ENCODE measurements at places on chromosomes 3 and 15.

- DNase-seq, result no peak
Measured at GRCh38 chr15:82106679-82107078, 60.9 kb upstream of the MEX3B start.

DNA sequence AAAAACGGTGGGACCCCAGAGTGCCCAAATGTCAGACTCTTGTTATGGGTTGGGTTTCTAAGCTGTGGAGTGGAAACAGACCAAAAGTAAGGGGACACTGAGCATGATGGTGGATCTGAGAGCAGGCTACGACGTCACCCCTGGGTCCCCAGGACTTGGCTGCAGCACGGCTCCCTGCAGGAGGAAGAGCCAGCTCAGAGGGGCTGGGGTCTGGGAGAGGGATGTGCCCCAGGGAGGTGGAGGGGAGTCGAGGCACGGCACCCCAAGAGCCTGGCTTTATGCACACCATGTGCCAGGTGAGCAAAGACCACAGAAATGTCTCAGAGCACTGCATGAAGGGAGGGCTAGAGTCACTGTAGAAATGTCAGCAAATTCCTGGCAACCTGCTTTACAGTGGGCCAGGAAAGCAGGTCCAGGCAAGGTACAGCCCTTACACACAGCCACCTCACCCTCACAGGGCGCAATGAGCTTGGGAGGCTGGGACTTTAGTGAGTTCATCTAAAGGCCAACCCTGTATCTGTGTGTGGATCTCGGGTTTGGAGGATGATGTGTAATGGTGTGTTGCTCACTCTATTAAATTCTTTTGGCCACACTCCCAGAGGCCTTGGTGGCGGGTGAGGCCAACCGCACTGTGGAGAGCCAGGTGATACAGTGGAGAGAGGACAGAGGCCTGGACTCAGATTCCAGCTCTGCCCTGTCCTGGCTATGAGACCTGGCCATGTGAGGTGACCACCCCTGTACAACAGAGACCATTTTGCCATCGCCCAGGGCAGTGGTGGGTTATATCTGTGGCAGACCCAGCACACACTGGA, 14.1 kb downstream of the CTSH start:
- DNase-seq, result no peak

DNA sequence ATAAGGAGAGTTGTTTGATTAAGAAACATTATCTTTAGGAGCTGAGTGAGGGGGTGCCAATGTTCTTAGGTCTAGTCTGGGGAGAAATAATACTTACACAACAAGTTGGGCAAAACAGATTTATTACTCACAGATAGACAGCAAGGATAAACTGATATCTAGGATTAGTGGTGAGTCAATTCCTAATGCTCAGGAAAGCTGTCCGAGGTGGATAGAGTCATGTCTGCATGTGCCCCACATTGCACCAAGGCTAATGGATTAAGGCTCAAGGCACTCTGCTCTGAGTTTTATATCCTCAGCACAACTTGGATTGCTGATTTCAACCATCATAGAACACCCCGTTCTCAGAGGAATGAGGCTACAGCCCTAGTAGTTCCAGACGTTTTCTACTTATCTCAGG, 1042.3 kb downstream of the OTOL1 start:
- no peak for DNase-seq

- no peak for DNase-seq
Measured at GRCh38 chr3:134696155-134696554, 45.3 kb upstream of the KY start.

DNA sequence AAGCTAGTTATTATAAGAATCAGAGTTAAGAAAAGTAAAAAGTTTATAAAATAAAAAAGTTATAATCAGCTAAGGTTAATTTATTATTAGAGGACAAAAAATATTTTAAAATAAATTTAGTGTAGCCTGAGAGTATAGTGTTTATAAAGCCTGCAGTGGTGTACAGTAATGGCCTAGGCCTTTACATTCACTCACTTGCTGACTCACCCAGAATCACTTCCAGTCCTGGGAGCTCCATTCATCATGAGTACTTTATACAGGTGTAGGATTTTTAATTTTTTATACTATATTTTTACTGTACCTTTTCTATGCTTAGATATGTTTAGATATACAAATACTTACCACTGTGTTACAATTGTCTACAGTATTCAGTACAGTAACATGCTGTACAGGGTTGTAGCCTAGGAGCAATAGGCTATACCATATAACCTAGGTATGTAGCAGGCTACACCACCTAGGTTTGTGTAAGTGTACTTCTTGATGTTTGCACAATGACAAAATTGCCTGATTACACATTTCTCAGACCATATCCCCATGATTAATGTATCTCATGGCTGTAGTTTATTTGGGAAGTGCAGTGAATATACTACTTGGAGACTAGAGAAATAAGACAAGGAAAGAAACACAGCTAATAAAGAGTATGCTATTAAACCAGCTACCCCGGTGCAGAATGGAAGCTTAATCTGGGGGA, 101.9 kb upstream of the GALNT15 start:
- no peak for DNase-seq

DNA sequence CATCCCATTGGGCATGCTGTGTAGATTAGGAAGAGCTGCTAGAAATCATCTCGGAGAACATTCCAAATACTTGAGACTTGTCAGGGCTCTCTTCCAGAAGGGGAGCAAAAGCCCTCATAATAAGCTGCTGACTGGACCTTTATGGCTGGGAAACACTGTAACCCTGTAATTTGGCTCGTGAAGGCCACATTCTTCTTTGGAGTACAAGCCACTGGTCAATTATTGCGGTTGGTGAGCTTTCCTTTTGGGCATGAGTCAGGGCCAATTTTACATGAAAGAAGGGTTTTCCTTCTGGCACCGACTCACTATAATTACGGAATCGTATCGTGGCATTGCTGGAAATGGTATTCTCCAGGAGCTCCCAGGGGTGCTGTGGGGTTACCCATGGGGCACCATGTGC, 434.5 kb upstream of the RGMA start:
- no peak for DNase-seq

GRCh38 chr3:75896265-75896664, 110.9 kb upstream of the ZNF717 start:
- no peak for DNase-seq

DNA sequence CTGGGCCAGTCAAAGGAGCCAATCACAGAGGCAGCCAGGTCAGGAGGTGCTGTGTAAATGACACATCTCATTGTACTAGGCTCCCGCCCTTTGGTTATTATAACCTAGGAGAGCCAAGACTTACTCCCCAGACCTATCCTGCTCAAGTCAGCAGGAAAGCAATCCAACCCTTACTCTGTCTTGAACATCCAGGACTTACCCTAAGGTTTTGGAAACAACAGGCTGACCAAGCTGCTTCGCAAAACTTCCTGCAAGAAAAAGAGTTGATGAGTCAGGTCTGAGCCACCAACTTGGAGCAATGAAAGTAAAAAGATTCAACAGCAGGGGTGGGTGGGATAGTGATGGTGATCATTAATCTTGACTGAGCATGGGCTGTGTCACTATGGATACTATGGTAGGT, 144.4 kb downstream of the MYLK start:
- no peak for DNase-seq

DNA sequence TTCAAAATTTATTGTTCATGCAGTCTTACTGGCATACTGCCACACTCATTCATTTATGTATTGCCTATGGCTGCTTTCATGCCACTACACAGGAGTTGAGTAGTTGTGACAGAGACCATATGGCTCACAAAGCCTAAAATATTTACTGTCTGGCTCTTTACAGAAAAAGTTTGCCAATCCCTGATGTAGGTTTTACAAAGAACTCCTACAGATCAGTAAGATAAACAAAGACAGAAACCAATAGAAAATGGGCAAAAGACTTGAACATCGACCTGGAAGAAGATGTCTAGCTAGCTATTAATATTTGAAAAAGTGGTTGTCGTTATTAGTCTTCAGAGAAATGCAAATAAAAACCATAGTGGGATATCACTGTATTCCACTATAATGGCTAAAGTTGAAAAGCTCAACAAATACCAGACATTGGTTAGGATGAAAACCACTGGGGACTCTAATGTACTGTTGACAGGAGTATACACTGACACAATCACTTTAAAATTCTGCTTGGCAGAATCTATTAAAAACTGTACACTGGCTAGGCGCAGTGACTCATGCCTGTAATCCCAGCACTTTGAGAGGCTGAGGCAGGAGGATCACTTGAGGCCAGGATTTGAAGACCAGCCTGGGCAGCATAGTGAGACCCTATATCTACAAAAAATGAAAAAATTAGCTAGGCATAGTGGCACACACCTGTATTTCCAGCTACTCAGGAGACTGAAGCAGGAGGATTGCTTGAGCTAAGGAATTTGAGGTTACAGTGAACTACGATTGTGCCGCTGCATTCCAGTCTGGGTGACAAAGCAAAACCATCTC, 87.7 kb downstream of the NEO1 start:
- no peak for DNase-seq

DNA sequence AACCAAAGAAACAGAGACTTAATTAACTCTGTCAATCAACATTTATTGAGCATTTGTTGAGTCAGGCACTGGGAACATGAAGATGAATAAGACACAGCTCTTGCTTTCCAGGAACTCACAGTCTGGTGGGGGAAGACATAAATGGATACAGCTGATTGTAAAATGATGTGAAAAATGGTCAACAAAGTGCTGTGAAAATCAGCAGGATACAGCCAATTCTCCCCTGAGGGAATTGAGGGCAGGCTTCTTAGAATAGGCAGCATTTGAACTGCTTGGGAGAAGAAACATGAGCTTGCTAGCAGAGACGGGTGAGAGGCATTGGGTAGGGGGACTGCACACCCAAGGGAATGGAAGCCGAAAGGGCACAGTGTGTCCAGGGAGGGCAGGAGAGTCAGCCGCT, 41.1 kb downstream of the MFSD1 start:
- DNase-seq, result no peak

DNA sequence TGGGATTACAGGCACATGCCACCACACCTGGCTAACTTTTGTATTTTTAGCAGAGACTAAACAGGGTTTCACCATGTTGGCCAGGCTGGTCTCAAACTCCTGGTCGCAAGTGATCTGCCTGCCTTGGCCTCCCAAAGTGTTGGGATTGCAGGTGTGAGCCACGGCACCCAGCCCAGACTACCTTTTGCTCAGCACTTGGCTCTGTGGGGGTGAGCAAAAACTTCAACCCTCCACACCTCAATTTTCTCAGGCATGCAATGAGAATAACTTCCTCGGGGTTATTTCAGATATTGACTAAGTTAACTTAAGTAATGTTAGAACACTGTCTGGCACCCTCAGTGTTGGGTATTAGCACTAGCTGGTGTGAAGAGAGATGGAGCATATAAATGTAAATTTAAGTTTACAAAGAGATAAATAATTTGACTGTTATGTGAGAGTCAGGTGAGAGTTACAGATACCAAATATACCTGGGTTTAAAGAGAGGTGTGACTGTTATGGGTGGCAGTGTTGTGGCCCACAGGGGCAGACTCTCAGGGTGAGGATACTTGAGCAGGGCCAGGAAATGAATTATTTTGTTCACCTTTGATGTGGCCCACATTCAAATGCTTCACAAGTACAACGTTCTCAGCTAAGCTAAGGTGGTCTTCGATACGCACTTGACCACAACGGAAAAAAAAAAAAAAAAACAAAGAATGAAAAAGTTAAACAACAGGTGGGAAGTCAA, 29.0 kb downstream of the CPOX start:
- DNase-seq, result no peak

DNA sequence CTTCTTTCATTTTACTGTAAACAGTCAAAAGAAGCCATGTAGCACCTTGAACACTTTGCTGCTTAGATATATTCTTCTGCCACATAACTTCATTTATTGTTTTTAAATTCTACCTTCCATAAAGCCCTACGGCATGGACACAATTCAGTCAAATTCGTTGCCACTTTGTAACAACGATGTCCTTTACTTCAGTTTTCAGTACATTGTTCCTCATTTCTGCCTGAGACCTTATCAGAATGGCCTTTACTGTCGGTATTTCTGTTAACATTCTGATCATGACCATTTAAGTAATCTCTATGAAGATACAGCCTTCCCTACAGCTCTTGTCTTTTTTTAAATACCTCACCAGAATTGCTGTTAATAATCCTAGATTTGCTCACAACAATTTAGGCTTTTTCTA, 466.9 kb downstream of the NAALADL2 start:
- DNase-seq, result no peak

GRCh38 chr3:183871541-183871940, 13.1 kb downstream of the PARL start:
- DNase-seq, result no peak

GRCh38 chr3:194312743-194313281, 38.3 kb downstream of the CPN2 start:
- DNase-seq, result no peak

- DNase-seq, result no peak
Measured at GRCh38 chr3:20652231-20652986, 466.4 kb upstream of the SGO1 start.

- DNase-seq, result no peak
Measured at GRCh38 chr3:195853036-195853435, 41.3 kb upstream of the MUC4 start.

DNA sequence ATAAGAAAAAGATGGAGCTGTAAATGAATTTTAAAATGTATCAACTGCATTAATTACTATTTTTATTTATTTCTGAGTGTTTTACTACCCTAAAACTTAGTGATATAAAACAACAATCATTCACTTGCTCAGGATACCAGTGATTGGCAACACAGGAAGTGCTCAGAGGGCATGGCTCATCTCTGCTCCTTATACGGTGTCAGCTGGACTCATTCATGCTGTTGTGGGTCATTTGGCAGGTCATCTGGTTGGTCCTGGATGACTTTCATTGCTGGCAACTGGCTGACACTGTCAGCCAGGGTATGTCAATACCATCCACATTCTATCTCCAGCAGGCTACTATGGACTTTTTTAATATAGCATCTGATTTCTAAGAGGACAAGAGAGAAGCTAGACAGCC, 689.6 kb upstream of the NECTIN3 start:
- no peak for DNase-seq

- DNase-seq, result no peak
Measured at GRCh38 chr15:78359041-78359808, 19.1 kb downstream of the CRABP1 start.

- no peak for DNase-seq
Measured at GRCh38 chr15:48627260-48627940, 18.1 kb downstream of the FBN1 start.

DNA sequence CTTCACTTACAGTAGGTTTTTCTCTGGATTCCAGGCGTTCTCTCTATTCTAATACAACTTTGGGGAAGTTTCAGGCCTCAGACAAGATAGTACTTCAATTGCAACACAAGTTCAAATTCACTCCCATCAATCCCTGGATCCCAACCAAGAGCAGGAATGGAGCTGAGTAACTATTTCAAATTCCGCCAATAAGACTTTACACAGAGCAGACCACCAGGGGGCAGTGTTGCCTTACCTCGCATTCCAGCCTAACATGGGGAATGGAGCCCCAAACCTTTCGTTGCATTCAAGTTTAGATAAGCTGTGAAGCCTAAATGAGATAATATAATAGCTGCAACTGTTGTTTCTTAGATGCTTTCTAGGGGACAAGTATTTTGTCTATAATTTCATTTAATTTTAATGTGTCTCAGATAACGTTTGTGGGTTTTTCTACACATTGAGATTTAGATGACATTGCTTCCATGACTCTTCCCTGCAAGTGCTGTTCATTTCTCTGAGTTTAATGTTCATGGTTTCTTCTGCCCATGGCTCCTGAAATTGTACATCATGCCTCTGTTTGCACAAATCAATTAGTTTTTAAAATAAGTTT, 186.7 kb downstream of the NSUN3 start:
- peak; percentile 66 for DNase-seq
